Upper lobe of right lung (tissue), 1 donor: ENCODE measurements at places on chromosomes 7 and 10. TPM values are rescaled to one million over a fixed set of nuclear protein-coding genes. Genes with fewer than 3 reads are reported as not detected.

- no peaks in the 10 kb centered on the region for H3K27me3 ChIP-seq
- no peaks in the 10 kb centered on the region for H3K36me3 ChIP-seq
- DNase-seq, result no peak
- H3K4me3 ChIP-seq, result no peak overlapping the region
Measured at GRCh38 chr7:103843689-103844480, 145.6 kb downstream of the RELN start.

DNA sequence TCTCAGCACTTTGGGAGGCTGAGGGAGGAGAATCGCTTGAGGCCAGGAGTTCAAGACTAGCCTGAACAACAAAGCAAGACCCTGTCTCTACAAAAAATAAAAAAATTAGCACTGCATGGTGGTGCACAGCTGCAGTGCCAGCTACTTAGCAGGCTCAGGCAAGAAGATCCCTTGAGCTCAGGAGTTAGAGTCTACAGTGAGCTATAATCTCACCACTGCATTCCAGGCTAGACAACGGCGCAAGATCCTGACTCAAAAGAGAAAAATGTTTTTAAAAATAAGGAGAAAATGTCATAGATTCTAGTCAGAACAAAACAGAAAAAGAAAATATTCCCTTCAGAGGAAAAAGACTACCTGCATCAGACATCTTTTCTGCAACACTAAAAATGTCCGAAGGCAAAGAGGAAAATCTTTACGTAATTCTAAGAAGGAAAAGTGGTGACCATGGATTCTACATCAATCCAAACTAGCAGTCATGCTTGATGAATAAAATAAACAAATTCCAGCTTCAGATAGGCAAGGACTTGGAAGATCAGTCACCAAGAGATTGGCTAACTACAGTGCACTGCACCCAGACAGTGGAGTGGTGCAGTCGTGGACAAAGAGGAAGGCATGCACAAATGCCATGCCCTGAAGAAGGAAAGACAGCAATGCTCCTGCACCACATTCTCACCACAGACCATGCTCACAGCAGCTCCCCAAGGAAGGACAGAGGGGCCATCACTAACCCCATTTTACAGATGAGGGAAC, 54.3 kb downstream of the ERCC6 start:
- H3K27me3 ChIP-seq, result no peaks in the 10 kb centered on the region
- H3K4me3 ChIP-seq, result no peak overlapping the region
- no peak overlapping the region for H3K27ac ChIP-seq
- DNase-seq, result no peak

- H3K4me3 ChIP-seq, result no peak overlapping the region
- H3K27ac ChIP-seq, result no peak overlapping the region
- no peak for DNase-seq
- no peaks in the 10 kb centered on the region for H3K36me3 ChIP-seq
Measured at GRCh38 chr7:132319481-132319880, 256.8 kb downstream of the PLXNA4 start.

- no peaks in the 10 kb centered on the region for H3K4me1 ChIP-seq
- H3K4me3 ChIP-seq, result no peak overlapping the region
- H3K27me3 ChIP-seq, result no peaks in the 10 kb centered on the region
- no peaks in the 10 kb centered on the region for H3K36me3 ChIP-seq
- H3K27ac ChIP-seq, result no peak overlapping the region
Measured at GRCh38 chr10:107585630-107586029, 421.1 kb upstream of the SORCS1 start.

GRCh38 chr7:88127637-88128290, 92.1 kb downstream of the SRI start:
- no peaks in the 10 kb centered on the region for H3K27me3 ChIP-seq
- H3K4me3 ChIP-seq, result no peak overlapping the region
- H3K4me1 ChIP-seq, result no peaks in the 10 kb centered on the region
- H3K27ac ChIP-seq, result no peak overlapping the region

DNA sequence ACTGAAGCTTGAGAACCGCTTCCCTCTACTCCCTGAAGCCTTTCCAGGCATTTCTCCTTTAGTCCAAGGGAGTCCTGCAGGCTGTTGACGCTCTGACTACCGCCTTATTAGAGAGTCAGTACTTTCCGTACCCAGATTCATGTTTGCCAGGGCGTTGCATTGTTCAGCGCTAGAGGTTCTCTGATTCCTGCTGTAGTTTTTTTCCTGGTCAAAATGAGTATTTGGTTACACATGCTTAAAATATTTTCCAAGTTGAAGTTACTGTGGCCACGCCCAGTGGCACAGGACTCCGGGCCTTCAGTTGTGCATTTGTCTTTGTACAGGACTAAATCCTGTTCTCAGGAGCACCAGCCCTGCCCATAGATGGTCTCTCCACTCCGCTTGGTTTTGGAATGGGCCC, 7.9 kb downstream of the MTURN start:
- H3K27ac ChIP-seq, result peak overlapping the region; percentile 79
- H3K27me3 ChIP-seq, result no peaks in the 10 kb centered on the region
- no peak overlapping the region for H3K4me3 ChIP-seq
- DNase-seq, result peak; percentile 70
- no peaks in the 10 kb centered on the region for H3K36me3 ChIP-seq
- peaks cover 59% of the 10 kb centered on the region for H3K4me1 ChIP-seq

DNA sequence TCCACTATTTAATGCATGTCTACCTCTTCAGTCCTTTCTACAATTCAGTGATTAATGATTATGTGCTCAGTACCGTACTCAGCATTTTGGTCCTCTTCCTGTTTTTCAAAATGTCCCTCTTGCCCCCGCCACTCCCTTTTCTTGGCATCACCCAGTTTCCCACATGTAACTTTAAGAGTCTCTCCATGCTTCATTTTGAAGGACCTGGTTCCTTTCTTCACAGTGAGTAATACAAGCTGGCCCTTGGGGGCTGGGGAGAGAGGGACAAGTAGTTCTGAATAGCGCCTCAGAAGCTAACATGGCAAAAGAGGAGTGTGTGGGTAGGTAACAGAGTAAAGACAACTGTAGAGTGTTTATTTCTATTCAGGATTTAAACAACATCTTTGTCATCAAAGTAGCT, 34.6 kb upstream of the SLIT1 start:
- H3K4me3 ChIP-seq, result no peak overlapping the region
- H3K4me1 ChIP-seq, result no peaks in the 10 kb centered on the region
- H3K27ac ChIP-seq, result no peak overlapping the region
- H3K36me3 ChIP-seq, result no peaks in the 10 kb centered on the region

DNA sequence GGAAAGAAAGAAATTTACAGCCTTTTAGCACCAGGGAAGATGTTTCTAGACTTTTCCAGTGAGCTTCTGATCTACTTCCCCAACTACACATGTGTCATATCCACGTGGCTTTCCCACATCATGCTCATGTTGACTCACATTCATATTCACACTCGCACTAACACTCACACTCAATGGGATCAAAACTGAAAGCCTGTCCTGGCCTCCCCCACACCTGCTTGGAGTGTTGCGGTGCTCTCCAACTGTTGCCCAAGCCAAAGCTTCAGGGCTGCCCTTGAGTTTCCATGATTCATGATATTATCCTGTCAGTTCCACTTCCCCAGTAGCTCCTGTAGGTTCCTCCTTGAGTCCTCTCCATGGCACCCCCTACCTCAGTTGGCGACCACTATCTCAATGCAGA, 444.4 kb downstream of the GATA3 start:
- no peaks in the 10 kb centered on the region for H3K27me3 ChIP-seq
- H3K4me1 ChIP-seq, result no peaks in the 10 kb centered on the region
- DNase-seq, result no peak
- H3K27ac ChIP-seq, result no peak overlapping the region
- no peaks in the 10 kb centered on the region for H3K36me3 ChIP-seq
- H3K4me3 ChIP-seq, result no peak overlapping the region

DNA sequence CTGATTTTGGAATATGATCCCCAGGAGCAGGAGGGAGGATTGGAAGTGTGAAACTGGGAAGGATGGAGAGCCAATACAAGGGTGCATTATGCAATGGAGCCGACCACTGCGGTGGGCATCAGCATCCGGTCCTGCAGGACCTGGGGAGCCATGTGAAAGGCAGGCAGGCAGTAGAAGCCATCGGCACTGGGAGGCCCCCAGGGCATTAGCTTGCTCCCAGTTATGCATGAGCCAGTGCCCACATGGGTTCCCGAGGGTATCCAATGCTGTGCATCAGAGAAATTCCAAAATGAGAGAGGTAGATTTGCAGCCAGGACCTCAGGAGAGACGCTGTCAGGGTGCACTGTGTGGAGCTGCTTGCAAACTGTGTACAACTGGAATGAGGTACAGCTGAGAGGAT, 8.7 kb upstream of the KCP start:
- peak; percentile 48 for DNase-seq
- no peak overlapping the region for H3K4me3 ChIP-seq
- H3K36me3 ChIP-seq, result no peaks in the 10 kb centered on the region

DNA sequence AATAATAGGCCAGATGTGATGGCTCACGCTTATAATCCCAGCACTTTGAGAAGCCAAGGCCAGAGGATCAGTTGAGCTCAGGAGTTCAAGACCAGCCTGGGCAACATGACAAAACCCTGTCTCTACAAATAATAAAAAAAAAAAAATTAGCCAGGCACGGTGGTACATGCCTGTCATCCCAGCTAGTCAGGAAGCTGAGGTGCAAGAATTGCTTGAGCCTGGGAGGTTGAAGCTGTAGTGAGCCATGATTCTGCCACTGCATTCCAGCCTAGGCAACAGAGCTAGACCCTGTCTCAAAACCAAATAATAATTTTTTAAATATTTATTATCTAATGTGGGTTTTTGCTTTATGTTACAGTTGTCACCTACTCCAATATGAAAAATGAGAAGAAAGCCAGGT, 178.9 kb downstream of the ADK start:
- no peak overlapping the region for H3K4me3 ChIP-seq
- H3K27ac ChIP-seq, result no peak overlapping the region
- no peaks in the 10 kb centered on the region for H3K27me3 ChIP-seq
- no peak for DNase-seq

- no peaks in the 10 kb centered on the region for H3K36me3 ChIP-seq
- no peak for DNase-seq
Measured at GRCh38 chr7:30908681-30909080, 3.0 kb upstream of the AQP1 start.

DNA sequence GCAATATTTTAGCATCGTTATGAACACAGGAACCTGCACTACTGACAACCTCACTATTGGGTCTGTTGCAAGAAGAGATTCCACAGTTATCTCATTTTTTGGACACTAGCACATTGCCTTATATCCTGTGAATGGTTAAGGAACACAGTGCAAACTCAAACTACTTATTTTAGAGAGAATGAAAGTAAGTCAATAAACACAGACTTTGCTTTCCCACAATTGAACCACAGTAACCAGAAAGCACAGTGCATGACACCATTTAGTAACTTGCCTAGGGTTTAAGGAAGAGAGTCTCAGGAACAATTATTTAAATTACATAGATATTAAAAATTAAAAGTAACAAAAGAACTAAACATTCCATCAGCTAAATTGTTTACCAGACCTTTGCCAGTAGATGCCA, 468.8 kb downstream of the ZWINT start:
- no peak overlapping the region for H3K4me3 ChIP-seq
- DNase-seq, result no peak
- no peaks in the 10 kb centered on the region for H3K27me3 ChIP-seq
- no peaks in the 10 kb centered on the region for H3K36me3 ChIP-seq

DNA sequence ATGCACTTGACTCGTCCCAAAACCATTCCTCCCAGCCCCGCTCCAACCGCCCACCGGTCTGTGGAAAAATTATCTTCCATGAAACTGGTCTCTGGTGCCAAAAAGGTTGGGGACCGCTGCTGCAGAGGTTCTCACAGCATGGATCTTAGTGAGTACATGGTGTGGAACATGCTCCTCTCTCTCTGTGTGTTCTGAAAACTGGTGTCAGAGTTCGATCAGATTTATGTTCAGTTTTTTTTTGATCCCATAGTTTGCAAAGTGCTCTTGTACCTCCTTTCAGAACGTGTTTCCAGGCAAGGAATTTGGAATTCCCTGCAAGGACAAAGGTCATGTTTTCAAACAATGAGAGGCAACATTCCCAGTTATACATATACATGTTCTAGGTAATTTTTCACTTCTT, 61.2 kb upstream of the FAM171A1 start:
- no peak for DNase-seq
- no peak overlapping the region for H3K27ac ChIP-seq
- H3K27me3 ChIP-seq, result no peaks in the 10 kb centered on the region
- no peaks in the 10 kb centered on the region for H3K4me1 ChIP-seq
- no peaks in the 10 kb centered on the region for H3K36me3 ChIP-seq

DNA sequence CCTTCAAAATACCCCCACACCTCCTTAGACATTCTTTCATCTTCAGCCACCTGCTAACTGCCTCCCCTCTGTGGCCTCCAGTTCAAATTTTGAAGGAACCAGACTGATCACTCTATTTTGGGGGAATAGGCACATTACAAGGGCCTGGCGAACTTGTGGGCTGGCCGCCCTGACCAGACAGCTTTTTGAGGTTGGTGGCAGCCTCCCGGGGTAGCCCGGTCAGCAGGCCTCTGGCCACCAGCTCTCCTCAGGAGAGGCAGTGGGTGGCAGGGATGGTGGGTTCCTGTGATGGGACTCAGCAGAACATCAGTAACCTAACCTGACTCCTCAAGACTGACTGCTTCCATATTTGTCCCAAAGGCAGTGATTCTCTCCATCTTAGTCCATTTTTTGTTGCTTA, 17.4 kb upstream of the EEPD1 start:
- H3K36me3 ChIP-seq, result no peaks in the 10 kb centered on the region
- H3K27ac ChIP-seq, result no peak overlapping the region
- no peak for DNase-seq
- no peaks in the 10 kb centered on the region for H3K27me3 ChIP-seq
- H3K4me1 ChIP-seq, result no peaks in the 10 kb centered on the region
- H3K4me3 ChIP-seq, result no peak overlapping the region

- no peak overlapping the region for H3K4me3 ChIP-seq
- H3K36me3 ChIP-seq, result no peaks in the 10 kb centered on the region
- no peaks in the 10 kb centered on the region for H3K4me1 ChIP-seq
- no peak for DNase-seq
- H3K27ac ChIP-seq, result no peak overlapping the region
Measured at GRCh38 chr7:82821037-82821436, 341.6 kb downstream of the PCLO start.

DNA sequence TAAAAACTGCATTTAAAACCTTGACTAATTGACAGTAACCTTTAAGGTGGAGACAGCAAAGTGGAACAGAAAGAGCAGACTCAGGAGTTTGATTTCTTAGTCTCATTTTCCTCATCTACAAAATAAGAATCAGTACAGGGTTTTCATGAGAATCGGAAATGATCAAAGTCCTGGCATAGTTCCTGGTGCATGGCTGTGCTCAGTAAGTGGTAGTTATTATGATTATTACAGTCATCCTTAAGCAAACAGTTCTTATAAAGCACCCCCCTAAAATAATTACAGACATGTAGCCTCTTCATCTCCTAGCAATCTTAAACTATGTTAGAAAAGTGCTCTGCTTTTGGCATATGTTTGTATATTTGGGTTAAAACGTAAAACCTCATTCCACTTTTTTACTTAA, 18.0 kb downstream of the NEBL start:
- no peaks in the 10 kb centered on the region for H3K27me3 ChIP-seq
- no peak for DNase-seq
- H3K4me3 ChIP-seq, result no peak overlapping the region
- no peak overlapping the region for H3K27ac ChIP-seq
- H3K36me3 ChIP-seq, result no peaks in the 10 kb centered on the region

The CYP2W1 gene
- not detected for total RNA-seq

The PTER gene
- 18.1 TPM for total RNA-seq

The TRIM50 gene
- total RNA-seq, result 0.20 TPM

The SLC29A4 gene
- 0.98 TPM for total RNA-seq

The SLC16A12 gene
- 1.9 TPM for total RNA-seq

The RPEL1 gene
- not detected for total RNA-seq
